Activated T-cell treated with anti-CD3 and anti-CD28 coated beads for 1 hour (primary cell): ENCODE measurements at places on chromosomes 2 and 18.

DNA sequence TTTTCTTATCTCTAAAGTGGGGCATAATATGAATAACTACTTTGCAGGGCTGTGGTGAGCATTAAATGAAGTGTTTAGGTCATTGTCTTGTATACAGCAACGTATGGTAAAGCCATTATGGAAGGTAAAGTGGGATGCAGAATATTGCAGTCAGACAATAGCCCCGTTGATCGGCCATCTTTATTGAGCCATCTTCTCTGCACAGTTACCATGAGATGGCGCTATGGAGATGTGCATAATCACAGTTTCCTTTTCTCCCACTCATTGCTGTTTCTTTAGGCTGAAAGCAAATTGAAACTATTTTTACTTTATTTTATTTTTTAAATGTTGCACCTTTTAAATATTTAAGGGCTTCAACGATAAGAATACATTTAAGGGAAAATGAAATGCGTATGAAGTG is 108.9 kb downstream of the THSD7B start:
- no peak for DNase-seq

- no peak for DNase-seq
These were observed 47.9 kb downstream of the LRRFIP1 start for GRCh38 chr2:237675316-237675715.

DNA sequence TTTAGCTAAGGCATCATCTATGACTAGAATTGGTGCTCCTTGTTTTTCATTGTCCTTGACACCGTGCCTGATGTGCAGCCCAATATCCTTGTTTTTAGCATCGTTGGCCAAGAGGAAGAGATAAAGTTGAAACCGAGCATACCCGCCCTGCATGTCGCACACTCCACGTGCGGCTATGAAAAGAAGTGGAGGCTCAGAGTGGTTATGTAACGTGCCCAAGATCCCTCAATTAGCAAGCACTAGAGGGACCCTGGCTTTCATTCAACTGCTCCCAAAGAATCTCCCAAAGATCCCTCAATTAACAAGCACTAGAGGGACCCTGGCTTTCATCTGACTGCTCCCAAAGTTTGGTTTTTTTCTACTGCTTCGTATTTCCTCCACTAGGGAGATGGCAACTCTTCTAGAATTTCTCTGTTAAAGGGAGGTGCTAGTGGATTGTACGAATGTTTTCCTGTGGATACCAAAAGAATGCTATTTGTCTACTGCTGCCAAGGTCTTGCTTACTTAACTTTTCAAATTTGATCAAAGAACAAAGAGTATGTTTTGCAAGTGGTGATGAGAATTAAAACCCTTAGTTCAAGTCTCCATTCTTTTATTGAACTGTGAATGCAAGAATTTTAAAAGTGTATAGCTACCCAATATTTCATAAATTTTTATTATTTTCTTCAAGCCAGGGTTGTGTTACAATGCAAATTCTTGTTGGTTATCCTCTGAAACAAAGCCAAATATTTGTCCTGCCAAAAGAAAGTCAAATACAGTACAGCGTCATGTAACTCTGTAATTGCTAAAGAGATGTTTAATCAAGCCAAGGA is 92.1 kb downstream of the AOX1 start:
- no peak for DNase-seq

- no peak for DNase-seq
These were observed 33.8 kb downstream of the CCDC93 start for GRCh38 chr2:117979911-117980701.

GRCh38 chr2:128612628-128613027 is 294.0 kb upstream of the HS6ST1 start:
- no peak for DNase-seq

DNA sequence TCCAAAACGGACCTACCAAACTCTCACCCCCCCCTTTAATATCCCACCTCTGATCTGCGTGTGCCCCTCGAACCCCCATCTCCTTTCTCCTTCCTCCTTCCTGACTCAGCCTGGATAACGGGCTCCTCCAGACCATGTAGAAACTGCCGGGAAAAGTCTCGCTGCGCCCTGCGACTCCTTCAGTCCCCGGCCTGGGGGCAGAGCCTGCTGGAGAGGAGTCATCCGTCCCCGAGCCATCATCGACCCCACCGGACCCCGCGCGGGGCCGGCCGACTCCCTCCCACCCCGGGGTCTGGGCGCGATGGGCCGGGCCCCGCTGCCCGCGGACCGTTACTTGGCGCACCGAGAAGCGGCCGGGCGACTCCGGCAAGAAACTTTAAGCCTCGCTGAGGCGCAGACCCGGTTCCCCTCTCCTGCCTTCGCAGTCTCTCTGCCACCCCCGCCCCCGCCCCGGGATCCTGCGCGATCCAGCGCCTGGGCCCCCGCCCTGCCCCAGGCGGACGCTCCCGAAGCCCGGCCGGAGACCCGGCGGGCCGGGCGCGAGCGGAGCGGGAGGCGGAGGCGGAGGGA is 3.4 kb downstream of the ZEB2 start:
- DNase-seq: no peak

GRCh38 chr2:2302359-2302758 is 28.7 kb downstream of the MYT1L start:
- DNase-seq: no peak

GRCh38 chr18:8301427-8302172 is 307.6 kb upstream of the RAB12 start:
- DNase-seq: no peak

DNA sequence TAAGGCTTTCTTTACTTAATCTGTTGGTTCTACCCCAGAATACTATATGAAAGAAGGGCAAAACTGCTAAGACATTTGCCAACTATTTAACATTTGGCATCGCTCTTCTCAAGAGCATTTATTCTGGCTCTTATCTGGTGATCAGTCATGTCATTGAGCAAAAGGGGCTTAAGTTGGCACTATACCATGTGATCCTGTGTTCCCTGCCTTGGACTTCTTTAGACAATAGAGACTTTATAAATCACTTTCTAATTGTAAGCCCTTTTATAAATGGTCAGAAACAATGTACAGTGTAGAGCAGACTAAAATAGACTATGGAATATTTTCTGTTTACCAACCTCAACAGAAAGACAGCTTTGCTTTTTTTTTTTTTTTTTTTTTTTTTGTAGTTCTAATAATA is 52.1 kb downstream of the GTF3C3 start:
- no peak for DNase-seq

GRCh38 chr2:198213253-198213652 is 408.9 kb downstream of the PLCL1 start:
- DNase-seq: no peak

- no peak for DNase-seq
These were observed 105.3 kb upstream of the UGP2 start for GRCh38 chr2:63736354-63736753.

- DNase-seq: no peak
These were observed 116.8 kb upstream of the EPC2 start for GRCh38 chr2:148527488-148528340.
